ENCODE measurements at places on chromosomes 4 and X.

DNA sequence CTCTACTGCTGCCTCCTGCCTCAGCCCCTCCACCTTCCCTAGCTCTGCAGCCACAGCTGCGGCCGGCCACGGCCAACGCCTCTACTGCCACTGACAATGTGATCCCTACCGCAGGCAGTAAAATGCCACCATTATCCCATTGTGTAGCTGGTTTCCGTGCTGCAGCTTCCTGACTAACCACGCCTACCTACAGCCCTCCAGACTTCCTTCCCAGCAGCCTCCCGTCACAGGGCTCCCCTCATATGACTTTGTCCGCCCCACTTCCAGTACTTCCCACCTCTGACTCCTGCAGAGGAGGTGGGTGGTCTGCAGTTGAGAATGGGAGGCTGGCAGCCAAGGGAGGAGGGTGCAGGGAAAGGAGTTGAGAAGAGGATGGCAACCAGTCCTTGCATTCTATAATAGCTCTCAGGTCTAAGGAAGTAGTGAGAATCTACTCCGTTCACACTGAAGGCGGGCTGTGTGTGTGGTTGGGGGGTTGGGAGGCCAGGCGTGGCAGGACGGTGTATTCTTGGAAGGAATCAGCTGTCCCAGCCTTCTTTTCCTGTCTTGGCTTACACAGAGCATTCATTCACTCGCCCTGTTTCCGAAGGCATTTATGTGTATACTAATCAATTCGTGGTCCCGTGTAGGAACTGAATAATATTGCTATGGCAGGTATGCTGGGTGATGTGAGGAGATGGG, 33.1 kb upstream of the USP51 start:
- no peak for DNase-seq

- no peak for DNase-seq
These were observed 102.7 kb upstream of the TENM3 start for GRCh38 chr4:182140547-182140946.

GRCh38 chr4:182126603-182127002, 116.6 kb upstream of the TENM3 start:
- DNase-seq, result no peak

- peak; percentile 36 for DNase-seq
These were observed 677 bp downstream of the PTPN13 start for GRCh38 chr4:86594559-86595425.

DNA sequence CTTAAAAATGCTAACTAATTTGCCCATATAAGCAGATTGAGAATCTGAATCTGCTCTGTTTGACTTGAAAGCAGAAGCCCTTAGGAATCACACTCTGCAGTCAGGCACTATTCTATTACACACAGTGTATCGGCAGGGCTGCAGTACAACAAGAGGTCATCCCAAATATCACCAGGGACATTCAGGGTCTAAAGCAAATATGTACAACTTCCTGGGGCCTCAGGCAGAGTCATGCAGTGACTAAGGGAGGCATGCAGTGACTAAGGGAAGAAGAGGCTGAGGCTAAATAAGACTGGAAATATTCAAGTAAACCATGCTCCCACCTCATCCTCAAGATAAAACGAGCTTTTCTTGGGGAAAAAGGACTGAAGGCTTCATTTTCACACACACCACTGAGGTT, 20.9 kb downstream of the MAPK10 start:
- DNase-seq, result peak; percentile 84

- DNase-seq, result no peak
These were observed 85.5 kb downstream of the CT47B1 start for GRCh38 chrX:120790118-120790517.

DNA sequence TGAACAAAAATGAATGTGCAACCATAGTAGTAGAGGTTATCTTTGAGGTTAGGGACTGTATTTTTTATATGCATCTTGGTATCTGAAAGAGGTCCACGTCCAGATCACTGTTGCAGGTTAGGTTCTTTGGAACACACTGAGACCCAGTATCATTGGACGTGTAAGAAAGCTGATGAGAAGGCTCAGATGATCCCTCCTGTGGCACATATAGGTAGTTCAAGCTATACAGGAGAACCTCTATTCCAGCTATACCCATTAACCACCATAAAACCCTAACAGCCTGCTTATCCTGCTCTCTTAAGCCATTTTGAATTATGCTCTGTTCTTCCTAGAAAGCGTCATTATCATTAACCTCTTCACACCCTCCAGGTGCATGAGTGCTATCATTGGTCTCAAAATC, 930.7 kb upstream of the HS3ST1 start:
- DNase-seq, result no peak

GRCh38 chrX:45505214-45505613, 304.5 kb upstream of the DIPK2B start:
- no peak for DNase-seq

DNA sequence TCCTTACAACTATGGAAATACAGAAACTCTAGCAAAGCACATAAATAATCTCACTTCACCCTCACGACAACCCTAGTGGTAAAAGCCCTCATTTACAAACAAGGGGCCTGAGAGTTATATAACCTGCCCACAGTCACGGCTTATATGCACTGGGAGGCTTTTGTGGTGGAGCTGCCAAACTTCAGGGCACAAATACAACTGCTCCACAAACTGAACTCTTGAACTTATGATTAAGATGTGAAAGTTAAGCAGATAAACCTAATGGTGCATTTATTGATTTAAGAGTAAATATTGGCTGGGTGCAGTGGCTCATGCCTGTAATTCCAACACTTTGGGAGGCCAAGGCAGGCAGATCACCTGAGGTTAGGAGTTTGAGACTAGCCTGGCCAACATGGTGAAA, 19.0 kb downstream of the SLC2A9 start:
- DNase-seq, result no peak

GRCh38 chrX:47878198-47878597, 41.5 kb downstream of the ZNF81 start:
- DNase-seq, result no peak

GRCh38 chr4:165201806-165202205, 5.6 kb upstream of the KLHL2 start:
- DNase-seq, result no peak

- no peak for DNase-seq
These were observed 497.2 kb downstream of the RAPGEF2 start for GRCh38 chr4:159600061-159600460.

DNA sequence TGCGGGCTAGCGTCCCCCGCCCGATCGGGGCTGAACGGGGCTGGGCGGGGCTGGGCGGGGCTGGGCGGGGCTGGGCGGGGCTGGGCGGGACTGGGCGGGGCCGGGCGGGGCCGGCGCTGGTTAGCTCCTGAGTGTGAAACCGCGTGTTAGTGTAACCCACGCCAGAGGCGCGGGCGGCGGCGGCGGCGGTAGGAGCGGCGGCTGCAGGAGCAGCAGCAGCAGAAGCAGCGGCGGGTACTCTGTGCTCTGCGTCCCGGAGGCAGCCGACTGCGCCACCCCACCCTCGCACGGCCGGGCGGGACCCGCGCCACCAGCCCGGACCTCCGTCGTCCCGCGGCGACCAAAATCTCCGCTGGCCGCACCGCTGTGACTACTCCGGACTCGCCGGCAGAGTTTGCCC, 128.1 kb downstream of the LAS1L start:
- DNase-seq, result no peak

GRCh38 chr4:153676984-153677383, 7.1 kb upstream of the TLR2 start:
- DNase-seq, result peak; percentile 71

DNA sequence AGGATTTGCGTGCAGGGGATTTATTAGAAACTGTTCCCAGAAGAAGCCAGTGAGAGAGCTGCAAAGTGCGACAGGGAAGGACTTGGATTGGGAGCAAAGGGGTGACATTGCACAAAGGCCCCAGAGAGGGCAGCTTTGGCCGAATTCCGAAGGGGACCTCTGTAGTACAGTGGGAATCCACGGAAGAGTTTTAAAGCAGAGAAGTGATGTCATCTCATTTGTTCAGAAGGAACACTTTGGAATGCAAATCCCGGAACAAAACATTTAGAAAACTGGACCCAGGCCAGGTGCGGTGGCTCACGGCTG, 71.7 kb downstream of the FAM184B start:
- no peak for DNase-seq

GRCh38 chr4:475962-476361, 23.0 kb downstream of the ZNF721 start:
- DNase-seq, result no peak

- DNase-seq, result no peak
These were observed 291.9 kb downstream of the FAM47A start for GRCh38 chrX:33840176-33840575.

GRCh38 chr4:139815778-139816601, 150.4 kb downstream of the MGST2 start:
- no peak for DNase-seq

DNA sequence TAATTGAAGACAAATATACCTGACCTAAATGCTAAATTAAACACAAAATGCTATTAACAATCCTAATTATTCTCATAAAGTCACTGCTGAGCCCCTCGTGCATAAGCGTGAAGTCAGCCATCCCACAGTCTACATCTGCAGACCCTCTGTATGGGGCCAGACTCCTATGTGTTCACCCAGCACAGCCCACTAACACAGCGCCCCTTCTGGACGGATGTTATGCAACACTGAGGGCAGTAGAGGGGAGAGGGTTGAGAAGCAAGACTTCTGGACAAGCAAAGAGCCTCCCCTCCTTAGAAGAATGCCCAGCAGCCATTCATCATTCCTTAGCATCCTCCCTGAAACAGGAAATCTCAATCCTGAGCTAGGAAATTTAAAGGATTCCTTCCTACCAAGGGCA, 7.9 kb downstream of the TRPC3 start:
- no peak for DNase-seq

DNA sequence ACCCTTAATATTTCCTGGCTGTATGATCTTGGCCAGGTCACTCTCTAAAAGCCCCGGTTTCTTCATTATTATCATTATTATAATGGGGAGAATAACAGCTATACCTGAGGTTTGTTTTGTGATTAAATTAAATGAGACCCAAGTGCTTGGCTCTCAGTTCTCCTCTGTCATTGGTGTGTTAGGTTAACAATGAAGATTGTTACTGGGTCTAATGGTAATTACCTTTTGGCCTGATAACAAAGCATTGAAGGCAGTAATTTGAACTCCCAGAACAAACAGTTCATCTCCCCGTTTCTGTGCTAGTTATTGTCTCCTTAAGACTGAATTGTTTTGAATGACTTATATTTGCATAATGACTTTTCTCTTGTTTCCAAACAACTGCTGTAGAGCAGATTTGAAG, 6.8 kb upstream of the ANAPC4 start:
- DNase-seq, result no peak
